ENCODE measurements at places on chromosomes 16 and 17. TPM values are rescaled to one million over a fixed set of nuclear protein-coding genes. Genes with fewer than 3 reads are reported as not detected.

SEPTIN1 gene
- 162 TPM for total RNA-seq

CDRT15 gene
- total RNA-seq = not detected

ZNF19 gene
- total RNA-seq = 2.1 TPM

LPCAT2 gene
- 1.8 TPM for total RNA-seq

DNA sequence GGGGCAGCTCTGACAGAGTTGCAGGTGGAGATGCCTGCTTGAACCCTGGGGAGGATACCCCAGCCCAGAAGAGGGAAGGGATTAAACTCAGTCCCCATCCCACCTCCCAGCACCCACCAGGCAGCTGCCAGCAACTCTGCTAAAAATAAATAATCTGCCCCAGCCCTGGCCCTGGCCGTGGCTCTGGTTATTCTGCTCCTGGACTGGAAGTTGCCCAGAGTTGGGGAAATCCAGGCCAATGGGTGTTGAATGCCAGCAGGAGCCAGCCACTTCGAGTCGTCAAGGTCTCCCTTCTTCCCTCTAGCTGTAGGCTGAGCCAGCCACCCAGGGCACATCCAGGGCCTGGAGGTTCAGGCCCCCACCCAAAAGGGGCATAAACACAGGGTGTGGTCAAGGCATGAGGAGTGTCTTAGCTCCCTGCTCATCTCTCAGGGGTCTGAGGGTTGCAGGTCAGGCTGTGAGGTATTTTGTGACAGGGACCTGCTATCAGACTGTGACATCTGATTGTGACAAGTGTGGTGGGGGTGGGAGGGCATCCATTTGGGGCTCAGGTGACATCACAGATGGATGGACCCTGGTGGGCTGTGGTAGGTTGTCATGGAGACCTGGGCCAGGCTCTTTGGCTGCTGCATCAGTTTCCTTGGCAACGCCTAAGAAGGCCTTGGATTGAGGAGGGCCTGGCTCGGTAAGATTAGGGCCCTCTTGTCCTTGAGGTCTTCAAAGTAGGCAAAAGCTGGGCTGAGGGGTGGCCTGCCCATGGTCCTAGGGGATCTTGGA is 1.0 kb upstream of the RRAD start:
- peak overlapping the region; percentile 75 for H3K27ac ChIP-seq
- DNase-seq = no peak
- peaks cover under 1% of the 10 kb centered on the region for H3K36me3 ChIP-seq
- peaks cover 29% of the 10 kb centered on the region for H3K27me3 ChIP-seq
- H3K4me1 ChIP-seq = peaks cover 26% of the 10 kb centered on the region
- no peak overlapping the region for H3K4me3 ChIP-seq

GRCh38 chr17:48641541-48642058 is 15.4 kb upstream of the HOXB9 start:
- DNase-seq = no peak
- H3K36me3 ChIP-seq = peaks cover 2% of the 10 kb centered on the region
- H3K27ac ChIP-seq = peak overlapping the region; percentile 62
- peaks cover 96% of the 10 kb centered on the region for H3K27me3 ChIP-seq

DNA sequence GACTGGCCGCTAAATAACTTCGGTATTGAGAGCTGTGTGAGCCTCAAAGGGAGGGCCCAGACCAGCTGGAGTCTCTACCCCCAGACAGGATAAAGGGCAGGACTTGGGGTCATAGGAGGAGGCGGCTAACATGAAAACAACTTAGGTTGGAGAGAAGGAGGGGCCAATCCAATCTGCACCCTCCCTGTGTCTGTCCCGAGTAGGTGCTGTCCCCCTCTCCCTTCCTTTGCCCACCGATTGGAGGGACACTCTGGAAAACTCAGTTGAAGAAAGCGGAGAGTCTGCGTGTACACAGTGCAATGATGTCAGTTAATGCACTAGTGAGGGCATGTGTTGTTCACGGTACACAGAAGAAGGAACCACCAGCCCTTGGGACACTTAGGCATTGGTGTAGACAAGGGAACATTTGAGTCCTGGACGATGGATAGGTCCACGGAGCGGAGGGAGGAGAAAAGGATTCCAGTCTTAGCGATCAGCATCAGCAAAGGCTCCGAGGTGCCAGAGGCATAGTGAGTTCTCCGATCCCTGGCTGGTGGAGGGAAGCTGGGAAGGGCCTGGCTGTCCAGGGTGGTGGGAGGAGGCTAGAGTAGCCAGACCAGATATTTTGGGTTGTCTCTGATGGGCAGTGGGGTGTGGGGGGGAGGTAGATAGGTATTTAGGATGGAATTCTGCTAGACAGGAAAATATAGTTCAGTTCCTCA is 761 bp downstream of the NOL3 start:
- H3K27ac ChIP-seq = peak overlapping the region; percentile 69
- H3K4me3 ChIP-seq = peak overlapping the region; percentile 86
- DNase-seq = no peak
- H3K4me1 ChIP-seq = peaks cover 64% of the 10 kb centered on the region

DNA sequence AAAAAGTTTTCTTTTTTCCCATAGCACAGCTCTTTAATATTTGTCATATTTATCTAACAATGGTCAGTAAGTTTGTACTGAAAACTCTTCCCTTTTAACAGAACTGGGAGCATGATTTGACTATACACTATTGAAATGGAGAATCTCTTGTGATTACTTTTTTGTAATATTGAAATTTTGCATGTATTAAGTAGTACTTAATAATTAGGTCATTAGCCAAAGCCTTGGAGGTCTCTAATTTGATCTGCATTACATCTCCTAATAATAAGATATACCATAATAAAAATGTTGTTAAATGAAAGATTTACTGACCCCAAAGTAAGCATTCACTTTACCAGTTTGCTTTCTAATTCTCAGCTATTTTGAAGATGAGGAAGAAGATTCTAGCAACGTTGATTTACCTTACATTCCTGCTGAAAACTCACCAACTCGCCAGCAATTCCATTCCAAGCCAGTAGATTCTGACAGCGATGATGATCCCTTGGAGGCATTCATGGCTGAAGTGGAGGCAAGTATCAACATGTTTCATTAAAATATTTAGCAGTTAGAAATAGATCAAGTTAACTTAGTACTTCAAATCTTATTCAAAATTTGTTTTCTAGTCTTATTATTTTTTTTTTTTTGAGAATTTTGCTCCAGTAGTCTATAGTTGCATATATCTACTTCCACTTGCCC is 18.2 kb downstream of the DDX42 start:
- H3K4me3 ChIP-seq = no peak overlapping the region
- DNase-seq = no peak
- peaks cover 10% of the 10 kb centered on the region for H3K4me1 ChIP-seq
- H3K27ac ChIP-seq = no peak overlapping the region
- no peaks in the 10 kb centered on the region for H3K27me3 ChIP-seq

GRCh38 chr17:19387921-19388521 is 1.0 kb upstream of the MFAP4 start:
- H3K27me3 ChIP-seq = peaks cover 12% of the 10 kb centered on the region
- H3K4me1 ChIP-seq = peaks cover 2% of the 10 kb centered on the region
- H3K36me3 ChIP-seq = peaks cover 14% of the 10 kb centered on the region
- H3K27ac ChIP-seq = no peak overlapping the region

GRCh38 chr16:88619859-88620815 is 18.2 kb upstream of the IL17C start:
- H3K27ac ChIP-seq = peak overlapping the region; percentile 81
- H3K36me3 ChIP-seq = peaks cover 27% of the 10 kb centered on the region
- H3K27me3 ChIP-seq = no peaks in the 10 kb centered on the region
- H3K4me3 ChIP-seq = peak overlapping the region; percentile 38

DNA sequence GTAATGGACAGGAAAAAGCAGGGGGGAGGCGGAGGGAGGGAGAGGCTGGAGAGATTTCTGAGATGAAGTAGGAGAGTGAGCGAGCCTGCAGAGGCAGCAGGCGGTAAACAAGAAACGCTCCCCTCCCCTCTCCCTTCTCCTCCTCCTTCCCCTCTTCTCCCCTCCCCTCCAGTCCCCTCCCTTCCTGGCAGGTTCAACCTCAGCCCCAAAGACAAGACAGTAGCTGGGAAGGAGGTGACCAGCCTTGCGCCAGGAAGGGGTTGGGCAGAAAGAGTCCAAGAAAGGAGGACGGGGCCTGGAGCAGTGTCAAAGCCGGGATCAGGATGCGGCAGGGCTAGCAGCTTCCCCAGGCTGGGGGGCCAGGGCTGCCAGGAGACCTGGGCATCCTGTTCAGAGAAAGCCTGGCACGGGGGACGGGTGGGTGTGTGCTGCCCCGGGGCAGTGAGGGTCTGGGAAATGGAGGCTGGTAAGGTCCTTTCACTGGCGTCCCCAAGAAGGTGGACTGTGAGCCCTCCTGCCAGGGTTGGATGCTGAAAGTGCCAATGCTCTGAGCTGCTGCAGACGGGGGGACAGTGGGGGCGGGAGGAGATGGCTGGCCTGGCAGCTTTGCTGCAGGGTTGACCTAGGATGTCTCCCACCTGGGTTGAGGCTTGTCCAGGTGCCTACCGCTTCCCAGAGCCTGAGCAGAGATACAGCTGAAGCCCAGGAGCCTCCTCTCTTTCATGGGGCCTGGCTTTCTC is 261.6 kb upstream of the TNRC6C start:
- H3K4me3 ChIP-seq = no peak overlapping the region
- peaks cover 11% of the 10 kb centered on the region for H3K4me1 ChIP-seq
- no peak for DNase-seq
- peaks cover 23% of the 10 kb centered on the region for H3K27me3 ChIP-seq
- H3K27ac ChIP-seq = no peak overlapping the region

Data from activated CD4-positive, alpha-beta T cell treated with anti-CD3 and anti-CD28 coated beads, Interleukin-2, amount 10 ng/mL, durations not matched to agents 24 days and 14 days (primary cell).